Stimulated activated CD8-positive, alpha-beta memory T cell treated with anti-CD3 and anti-CD28 coated beads, Interleukin-15, amount 100 ng/mL, for 4 hours (primary cell): ENCODE measurements at places on chromosomes 5 and 9.

GRCh38 chr5:73728493-73729273 is 102.7 kb downstream of the ARHGEF28 start:
- no peak for DNase-seq

DNA sequence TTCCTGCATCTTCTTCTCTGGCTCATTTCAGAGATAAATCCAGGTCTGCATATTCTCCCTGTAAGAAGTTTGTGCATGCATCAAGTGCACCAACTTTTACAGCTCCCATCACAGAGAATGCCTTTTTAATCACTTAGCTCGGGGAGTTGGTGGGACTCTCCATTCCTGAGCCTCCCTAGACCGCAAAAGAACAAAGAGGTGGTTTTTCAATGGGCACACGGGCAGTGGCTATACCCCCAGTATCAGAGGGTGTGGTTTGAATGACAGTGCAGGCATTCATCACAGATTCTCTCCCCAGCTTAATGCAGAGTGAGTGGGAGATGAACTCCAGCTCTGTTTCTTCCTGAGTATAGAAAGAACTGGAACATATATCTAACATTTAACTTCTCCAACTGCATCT is 264.7 kb upstream of the NR4A3 start:
- DNase-seq: no peak

- no peak for DNase-seq
Observed at GRCh38 chr9:92439921-92440750, 15.9 kb upstream of the OMD start.

- no peak for DNase-seq
Observed at GRCh38 chr5:58545912-58546311, 37.0 kb upstream of the RAB3C start.

GRCh38 chr5:93572608-93573353 is 8.2 kb downstream of the NR2F1-AS1 start:
- no peak for DNase-seq

DNA sequence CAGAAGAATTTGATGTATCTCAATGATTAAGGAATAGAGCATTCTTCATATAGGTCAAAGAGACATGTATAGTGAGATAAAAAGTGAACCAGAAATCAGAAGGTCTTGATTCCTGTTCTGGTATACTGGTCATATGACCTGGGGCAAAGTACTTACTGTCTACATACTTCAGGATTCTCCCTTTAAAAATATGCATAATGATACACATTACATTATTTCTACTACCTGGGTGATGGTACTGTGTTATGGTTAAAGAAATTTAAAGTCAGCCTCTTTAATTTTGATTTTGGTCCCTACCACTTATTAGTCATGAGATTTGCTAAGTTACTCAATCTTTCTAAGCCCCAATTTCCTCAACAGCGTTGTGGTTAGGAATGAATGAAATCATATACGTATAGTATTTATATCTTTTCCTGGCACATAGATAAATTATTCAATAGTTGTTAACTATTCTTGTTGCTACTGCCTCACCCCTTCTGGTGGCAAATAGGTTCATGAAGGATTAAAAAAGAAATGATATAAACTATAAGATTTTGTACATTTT is 984.1 kb downstream of the TLE4 start:
- no peak for DNase-seq

GRCh38 chr5:54362434-54362833 is 52.1 kb upstream of the ARL15 start:
- DNase-seq: no peak

DNA sequence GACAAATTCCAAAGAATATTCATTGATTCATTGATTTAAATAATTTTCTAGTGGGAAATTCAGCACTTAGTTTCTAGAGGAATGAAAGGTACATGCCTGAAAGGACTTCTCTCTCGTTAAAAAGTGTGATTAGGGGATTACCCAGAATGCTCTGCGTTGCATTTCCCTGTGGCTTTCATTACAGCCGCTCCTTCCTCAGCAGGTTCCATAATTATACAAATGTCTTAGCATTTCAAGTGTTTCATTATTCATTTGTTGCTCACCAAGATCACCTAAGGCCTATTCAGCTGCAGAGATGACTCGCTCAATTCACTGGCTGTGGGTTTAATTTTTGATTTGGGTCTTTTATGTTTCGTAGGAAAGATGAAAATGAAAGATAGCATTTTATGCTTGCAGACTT is 52.8 kb downstream of the SPATA31C2 start:
- DNase-seq: no peak

GRCh38 chr9:4306777-4307121 is 6.9 kb upstream of the GLIS3 start:
- DNase-seq: no peak

DNA sequence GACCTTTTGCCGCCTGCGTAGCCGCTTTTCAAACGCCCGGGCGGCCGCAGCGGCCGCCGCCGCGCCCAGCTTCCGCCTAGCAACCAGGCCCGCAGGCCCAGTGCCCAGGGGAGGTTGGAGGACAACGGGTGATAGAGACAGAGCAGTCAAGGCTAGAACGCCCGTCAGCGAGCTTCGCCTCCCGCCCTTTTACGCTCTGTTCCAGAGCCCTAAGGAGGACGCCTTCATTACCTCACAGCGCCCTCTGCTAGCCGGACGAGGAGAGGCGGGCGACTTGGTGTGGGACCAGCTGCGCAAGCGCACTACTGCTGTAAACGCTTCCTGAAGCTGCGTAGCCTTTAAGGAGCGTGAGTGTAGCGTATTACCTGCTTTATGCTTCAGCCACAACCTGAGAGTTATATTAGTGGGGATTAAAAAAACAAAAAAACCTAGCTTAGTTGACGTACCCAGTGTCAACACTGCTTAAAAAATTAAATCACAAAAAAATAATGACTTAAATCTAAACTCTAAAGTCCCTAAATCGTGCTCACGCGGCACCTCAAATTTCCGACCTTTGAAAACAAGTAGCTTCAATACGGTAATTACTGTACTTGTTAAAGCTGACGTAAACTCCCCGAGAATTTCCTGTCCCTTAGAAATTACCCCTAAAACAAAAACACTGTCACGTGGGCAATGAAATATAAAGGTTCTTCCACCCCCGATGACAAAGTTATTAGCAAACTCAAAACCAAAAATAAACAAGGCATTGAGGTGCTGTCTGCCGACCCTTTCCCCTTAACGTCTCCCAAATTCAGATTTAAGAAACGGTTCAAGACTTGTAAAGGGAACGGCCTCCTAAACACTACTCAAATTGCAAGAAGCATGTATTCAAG is at the start of gene CEP120:
CEP120 (minus strand) TSS at position 126 of the 872 bp plus-strand sequence. CDS start 405 bp downstream, outside the sequence.
- DNase-seq: peak; percentile 96

- DNase-seq: no peak
Observed at GRCh38 chr9:109440117-109440515, 58.0 kb downstream of the PTPN3 start.

DNA sequence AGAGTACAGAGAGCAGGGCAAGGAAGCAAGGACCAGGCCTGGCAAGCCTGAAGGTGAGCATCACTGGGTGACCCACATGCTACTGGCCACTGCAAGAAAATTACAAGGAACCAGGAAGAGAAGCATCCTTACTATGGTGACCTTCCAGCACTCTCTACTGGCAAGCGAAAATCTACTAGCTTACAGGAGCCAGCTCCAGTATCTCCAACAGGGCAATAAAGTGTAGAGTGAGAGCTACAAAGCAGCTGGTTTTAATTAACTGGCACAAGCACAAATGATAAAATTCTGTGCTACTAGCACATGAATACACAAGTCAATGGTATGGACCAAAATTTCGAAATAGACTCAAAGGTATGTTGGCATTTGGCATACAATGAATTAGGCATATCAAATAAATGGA is 113.3 kb upstream of the CAST start:
- no peak for DNase-seq

DNA sequence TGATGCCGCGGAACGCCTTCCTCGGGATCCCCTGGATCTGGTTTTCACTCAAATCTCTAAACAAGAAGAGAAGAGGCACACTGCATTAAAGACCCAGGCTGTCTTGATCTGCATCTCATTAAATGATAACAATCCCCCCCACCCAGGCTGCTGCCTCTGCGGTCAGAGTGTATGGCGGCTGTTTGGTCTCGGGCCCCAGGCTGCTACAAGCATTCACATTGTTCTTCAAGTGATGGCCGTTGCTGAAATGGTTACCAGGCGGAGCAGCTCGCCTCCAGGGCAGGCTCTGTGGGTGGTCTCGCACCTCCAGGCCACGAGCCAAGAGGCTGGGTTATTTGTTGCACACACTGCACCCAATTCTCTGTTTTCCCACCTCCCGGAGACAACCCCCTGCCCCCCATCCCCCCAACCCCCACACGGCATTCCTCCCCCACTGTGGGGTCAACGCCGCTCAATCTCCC is 304.1 kb upstream of the PANK3 start:
- DNase-seq: no peak

DNA sequence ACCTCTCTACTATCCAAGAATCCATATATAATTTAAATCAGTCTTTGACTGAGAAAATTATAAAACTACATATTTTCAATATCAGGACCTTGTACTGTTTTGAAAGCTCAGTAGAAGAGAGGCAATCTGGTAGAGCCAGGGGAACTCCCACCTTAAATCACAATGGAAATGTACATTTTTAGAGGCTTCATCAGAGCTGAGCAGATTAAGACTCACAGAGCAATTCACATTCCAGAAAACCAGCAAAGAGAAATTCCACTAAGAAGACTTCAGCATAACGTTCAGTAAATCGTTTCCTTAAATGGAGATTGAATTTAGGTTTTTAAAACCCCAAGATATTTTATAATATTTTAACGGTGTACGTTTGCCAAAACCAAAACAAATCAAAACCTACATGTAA is 227.8 kb upstream of the TRPM3 start:
- no peak for DNase-seq

GRCh38 chr5:154228696-154229095 is 38.2 kb downstream of the GALNT10 start:
- DNase-seq: no peak

GRCh38 chr9:111986035-111986556 is 89.5 kb downstream of the UGCG start:
- DNase-seq: no peak

GRCh38 chr5:4544049-4544670 is 596.0 kb upstream of the ADAMTS16 start:
- no peak for DNase-seq

DNA sequence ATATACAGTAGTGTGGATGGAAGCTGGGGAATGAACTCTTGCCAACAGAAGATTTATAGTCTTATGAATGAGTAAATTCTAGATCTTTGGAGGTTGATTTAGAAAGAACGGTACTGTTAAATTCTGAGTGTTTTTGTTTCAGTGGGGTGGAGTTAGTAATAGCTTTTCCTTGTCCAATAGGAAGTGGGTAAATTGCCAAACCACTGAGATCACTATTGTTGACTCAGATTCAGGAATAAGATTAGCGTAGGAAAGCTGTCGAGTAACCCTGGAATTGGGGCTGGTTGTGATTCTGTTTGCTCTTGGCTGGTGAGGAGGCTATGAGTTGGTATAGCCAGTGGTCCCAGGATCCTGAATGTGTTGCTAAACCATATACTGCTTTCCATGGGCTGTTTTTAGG is 155.6 kb downstream of the ARHGAP26 start:
- DNase-seq: no peak

DNA sequence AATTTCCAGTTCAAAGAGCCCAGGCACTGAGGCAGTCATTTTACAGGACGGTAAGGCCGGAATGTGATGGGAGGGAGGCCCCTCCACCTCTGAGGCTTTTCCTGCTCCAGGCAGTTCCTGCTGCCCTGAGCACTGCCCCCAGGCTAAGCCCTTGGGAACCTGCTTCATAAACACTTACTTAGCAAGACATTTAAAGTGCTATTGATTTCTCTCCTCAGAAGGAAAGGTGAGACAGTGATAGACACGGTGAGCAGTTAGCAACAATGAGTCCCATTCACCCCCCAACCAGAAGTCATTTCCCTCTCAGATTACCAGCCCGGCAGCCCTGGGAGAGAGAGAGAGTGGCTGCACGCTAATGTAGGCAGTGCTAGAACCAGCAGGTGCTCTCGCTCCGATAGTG is 462.5 kb downstream of the SPOCK1 start:
- DNase-seq: no peak

DNA sequence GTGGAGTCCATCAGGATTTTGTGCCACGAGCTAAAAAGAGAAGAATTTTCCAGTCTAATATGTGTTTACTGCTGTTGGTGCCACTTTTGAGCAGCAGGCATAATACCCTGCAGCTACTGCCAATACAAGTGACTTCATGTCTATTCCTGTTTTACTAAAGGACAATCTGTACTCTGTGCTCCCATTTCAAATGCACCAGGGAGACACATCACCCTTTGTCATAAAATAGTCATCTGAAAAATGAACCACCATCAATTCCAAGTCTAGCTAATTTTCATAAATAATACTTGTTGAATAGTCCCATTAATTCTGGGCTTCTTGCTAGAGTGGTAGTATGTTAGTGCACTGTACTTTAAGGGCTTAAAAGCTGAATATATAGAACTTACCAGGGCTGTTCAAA is 8.9 kb upstream of the PKD2L2 start:
- DNase-seq: no peak

DNA sequence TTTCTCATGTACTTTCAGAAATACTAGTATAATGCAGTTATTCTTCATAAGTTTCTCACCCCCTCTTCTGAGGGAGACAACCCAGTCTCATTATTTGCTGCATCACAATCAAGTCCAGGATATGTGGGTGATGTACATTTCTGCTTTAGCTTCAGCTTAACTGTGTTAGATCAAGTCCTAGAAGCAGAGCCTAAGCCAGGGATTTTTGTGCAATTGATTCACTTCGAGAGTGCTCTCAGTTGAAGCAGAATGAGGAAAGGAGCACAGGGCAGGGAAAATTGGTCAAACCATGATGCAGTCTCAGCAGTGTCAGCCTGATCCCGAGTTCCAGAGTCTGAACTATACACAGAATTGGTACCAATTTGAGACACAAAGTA is 15.1 kb downstream of the HNRNPK start:
- no peak for DNase-seq

DNA sequence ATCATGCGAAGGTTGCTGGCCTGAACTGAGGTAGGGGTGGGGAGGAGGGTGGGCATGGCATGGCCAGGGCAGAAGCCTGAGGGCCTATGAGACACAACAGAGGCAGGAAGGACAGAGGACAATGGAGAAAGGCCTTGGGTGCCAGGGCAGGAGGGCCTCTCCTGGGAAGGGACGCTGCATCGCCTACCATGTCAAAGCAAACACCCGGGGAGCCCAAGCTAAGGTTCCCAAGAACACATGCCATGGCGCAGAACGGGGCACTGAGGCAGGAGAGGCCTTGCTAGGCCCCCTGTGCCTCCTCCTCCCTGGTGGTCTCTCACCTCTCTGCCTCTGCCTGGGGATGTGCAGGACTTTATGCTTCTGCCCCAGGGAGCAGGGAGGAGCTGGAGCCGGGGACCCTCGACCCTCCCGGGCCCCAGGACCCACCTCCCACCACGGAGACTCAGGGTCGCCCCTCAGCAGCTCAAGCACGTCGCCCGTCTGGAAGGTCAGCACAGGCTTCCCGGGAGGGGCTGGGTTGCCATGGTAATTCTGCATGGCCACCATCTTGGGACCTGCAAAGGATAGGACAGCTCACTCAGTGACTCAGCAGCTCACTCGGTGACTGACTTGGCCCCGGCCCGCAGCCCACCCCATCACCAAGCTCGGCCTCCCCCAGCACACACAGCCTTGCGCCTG is 40.3 kb upstream of the SARDH start:
- no peak for DNase-seq

DNA sequence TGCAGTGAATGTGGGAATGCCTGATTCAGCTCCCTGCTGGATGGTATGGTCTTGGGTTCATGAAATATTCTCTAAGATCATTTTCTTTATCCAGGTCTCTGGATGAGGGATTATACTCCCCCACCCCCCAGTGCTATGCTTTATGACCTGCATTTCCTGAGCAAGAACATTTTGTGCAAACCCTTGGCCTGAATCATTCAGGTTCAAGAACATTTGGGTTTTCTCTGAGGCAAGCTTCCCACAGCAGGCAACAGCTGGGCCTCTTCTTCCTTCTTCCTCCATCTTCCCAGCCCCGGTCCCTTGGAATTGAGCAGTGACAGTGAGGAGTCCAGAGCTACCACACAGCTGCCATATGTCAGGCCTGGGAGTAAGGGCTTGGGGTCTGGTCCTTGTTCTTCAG is 58.6 kb upstream of the TNFSF15 start:
- DNase-seq: no peak
